Suppressor macrophage treated with lipopolysaccharide for 4 hours (primary cell): ENCODE measurements at places on chromosomes 6 and 20.

- no peak for DNase-seq
Observed at GRCh38 chr6:137911675-137912191, 44.7 kb downstream of the TNFAIP3 start.

- peak; percentile 53 for DNase-seq
Observed at GRCh38 chr6:163250116-163250515, 164.4 kb upstream of the QKI start.

GRCh38 chr6:35980991-35981645 lies 43.3 kb downstream of the SLC26A8 start:
- no peak for DNase-seq

DNA sequence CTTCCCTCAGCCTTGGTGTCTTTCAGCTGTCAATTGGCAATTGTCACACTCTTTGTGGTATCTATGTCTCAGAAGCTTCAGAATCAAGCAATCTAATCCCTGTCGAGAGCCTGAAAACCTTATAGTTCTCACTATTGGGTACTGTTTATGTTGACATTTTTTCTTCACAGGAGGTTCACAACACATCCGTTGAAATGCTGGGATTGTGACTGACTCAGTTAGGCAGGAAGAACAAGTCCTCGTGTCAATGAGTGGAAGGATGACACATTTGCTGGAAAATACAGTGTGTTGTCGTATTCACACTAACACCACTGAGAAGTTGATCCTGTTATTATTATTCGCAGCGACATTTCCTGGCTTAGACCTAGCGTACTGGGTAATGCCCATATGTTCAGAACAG lies 163.9 kb upstream of the CITED2 start:
- DNase-seq, result no peak

- no peak for DNase-seq
Observed at GRCh38 chr6:38136547-38136946, 317.0 kb downstream of the ZFAND3 start.

- DNase-seq, result peak; percentile 70
Observed at GRCh38 chr20:31833130-31833930, 12.1 kb downstream of the FOXS1 start.

DNA sequence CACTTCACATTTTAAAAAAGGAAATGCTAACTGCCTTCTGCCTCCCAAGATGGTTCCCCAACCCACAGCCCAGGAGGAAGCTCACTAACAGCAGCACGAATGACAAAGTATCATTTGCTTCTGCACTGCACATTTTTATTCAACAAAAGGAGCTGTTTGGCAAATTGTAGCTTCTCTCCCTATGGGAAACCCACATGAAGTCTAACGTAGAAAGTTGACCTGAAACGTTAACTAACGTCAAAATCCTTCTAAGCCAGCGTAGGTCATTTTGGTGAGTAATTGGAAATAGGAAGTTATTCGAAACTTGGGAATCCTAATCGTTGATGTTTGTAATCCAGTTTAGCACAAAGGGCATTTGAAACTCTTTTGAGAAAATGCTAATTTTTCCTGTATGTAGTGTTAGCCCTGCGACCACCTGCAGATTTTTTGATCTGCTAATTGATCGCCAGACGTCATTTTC lies 2.9 kb downstream of the SALL4 start:
- DNase-seq, result peak; percentile 27

DNA sequence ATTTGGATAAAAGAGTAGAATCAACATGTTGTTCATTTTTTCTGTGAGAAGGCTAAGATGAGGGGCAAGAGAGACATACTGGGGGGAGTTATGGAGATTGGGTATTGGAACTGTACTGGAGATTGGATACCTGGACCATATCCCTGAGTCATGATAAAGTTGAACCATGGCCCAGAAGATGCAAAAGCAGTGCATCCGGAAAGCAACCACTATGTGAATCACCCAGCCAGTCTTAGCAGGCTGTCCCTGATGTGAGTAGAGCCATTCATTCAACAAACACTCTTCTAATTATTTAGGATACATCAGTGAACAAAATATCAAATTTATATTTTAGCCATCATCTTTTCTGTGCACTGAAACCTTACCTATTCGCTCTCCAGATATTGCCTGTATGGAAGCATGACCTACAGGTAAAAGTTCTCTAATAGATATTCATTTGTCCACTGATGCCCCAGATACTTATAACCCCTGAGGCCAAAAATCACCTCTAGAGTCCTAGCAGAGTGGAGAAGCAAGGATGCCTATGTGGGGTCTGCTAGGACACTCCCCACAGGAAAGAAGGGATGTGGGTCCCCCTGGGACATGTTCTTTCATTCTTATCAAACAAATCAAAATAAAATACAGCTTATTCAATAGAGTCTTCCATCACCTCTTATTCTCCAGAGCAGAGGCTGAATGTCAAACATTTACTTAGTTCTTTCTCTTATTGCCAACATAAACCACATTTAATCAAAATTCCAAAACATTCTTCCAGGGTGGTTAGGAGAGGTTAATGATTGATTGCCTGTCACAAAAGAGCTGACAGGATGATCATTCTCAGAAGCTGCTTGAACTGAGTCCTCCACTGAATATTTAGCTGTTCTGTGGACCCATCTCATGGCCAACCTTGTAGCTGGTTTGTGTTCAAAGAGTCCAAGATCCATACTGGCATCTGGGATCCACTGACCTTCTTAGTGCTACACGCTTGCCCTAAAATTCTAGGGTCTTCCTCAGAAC lies 37.0 kb upstream of the PKHD1 start:
- no peak for DNase-seq

- no peak for DNase-seq
Observed at GRCh38 chr6:46690911-46691451, 3.3 kb downstream of the TDRD6 start.

GRCh38 chr6:44002067-44002592 lies 125.1 kb downstream of the MRPL14 start:
- no peak for DNase-seq

- no peak for DNase-seq
Observed at GRCh38 chr6:40804905-40805304, 217.7 kb upstream of the LRFN2 start.

- DNase-seq, result no peak
Observed at GRCh38 chr20:11431621-11432020, 486.1 kb upstream of the BTBD3 start.

DNA sequence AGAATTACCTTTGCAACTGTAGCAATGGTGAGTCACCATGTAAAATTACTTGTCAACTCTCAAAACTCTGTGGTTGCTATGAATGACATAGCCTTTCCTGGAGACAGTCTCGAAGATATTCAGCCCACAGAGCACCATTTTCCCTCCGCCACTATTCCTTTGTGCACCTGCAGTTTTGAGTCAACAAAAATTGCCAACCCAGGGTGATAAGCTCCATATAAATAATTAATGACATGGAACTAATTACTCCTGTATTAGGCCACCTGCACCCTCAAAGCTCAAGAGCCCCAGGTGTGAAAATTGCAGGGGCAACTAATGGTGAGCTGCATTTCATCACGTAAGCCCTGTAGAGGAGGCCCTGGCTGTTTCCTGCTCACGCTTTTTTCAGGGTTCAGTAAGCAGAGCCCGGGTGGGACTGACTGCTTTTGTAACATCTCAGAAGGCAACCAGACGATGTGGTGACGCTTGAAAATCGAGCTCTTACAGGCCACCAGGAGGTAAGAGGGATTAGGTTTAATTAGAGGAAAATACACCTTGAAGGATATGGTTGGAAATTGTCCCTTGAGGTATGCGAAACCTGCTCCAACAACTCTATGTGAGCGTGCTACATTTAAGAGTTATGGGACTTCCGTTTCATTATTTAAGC lies 70.8 kb downstream of the BMP2 start:
- no peak for DNase-seq

- DNase-seq, result no peak
Observed at GRCh38 chr6:47727391-47727790, 29.0 kb downstream of the ADGRF4 start.

DNA sequence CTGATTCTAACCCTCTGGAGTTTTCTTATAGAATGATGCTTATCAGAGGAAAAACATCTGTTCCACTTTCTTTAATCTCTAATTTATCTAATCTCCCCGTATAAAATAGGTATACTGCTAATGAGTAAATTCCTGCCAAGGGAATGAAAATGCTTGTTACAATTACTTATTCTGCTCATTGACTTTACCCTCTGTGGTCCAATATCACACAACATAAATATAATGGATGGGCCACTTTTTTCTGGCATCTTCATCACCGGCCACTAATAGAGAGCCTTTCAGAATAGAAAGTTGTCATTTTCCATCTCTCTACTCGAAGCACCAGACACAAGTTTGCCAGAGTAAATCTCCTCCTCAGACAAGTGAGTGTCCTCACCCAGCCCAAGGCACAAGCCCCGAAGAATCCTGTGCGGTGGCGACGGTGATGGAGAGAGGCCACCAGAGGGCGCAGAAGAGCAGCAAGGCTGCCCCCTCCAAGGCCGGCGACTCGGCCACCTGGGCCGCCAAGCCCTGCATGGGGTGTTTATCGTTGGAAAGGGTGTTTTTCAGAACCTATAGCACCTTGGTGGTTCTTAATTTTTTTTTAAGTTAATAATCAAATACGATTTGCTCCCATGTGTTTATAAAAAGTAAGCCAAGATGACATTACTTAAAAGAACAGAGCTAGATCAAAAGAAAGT lies 212.9 kb upstream of the ARID1B start:
- DNase-seq, result peak; percentile 76

DNA sequence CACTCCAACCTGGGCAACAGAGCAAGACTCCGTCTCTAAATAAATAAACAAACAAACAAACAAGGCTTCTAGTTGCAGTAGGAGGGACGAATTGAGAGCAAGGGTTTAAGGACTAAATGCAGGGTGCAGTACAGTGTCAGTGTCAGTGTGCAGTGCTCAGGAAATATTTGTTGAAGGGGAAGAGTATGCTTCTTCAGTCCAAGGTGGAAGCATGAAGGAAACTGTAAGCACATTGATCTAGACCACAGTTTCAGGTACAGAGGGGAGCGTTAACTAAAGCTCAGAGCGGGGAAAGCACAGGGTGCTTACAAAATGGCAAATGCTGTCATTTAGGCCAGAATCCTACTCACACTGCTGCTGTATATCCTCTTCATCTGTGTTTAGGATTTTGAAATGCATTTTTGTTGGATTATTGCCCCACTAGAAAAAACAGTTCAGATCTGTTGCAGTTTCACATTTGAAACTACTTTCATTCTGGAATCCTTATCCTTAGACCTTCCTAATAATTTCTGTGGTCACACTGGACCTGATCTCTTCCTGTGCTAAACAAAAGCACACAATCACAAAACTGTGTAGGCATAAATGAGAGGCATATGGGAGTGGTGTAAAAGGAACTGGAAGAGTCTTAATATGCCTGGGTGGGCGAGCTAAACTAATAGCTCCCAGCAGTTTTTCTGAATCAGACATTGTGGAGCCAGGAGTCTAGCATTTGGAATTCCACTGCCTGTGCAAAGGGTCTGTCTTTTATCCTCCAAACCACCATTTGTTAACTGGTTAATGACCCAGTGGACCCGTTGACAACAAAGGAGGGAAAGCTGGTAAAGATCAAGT lies 41.4 kb downstream of the CBFA2T2 start:
- peak; percentile 3 for DNase-seq

- DNase-seq, result no peak
Observed at GRCh38 chr20:23874747-23875146, 4.8 kb downstream of the CST5 start.

GRCh38 chr6:123895346-123895745 lies 91.7 kb downstream of the NKAIN2 start:
- DNase-seq, result no peak

DNA sequence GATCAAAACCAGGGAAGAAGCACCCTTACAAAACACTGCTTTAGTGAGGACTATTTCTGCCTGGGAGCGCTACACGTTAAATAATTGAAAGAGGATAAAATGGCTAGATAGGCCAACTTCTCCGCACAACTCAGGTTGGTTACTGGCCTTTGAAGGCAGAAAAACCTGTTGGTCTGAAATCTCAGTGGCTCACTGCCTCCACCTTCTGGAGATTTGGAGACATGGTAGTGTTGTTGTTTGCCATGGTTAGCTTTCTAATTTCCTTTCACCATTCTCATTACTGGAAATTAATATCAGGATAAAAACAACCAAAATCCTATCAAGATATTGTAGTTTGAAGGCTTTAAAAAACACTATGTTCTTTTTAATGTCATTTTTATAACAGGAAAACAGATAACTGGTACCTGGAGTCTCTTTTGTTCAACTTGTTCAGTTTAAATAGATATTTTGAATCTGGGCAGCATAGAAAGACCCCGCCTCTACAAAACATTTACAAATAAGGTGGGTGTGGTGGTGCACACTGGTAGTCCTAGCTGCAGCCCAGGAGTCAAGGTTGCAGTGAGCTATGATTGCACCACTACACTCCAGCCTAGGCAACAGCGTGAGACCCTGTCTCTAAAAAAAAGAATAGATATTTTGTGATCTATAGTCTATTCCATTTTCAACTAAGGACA lies 27.5 kb upstream of the BCLAF1 start:
- DNase-seq, result peak; percentile 68

- DNase-seq, result no peak
Observed at GRCh38 chr6:136754820-136755219, 37.5 kb downstream of the MAP3K5 start.

DNA sequence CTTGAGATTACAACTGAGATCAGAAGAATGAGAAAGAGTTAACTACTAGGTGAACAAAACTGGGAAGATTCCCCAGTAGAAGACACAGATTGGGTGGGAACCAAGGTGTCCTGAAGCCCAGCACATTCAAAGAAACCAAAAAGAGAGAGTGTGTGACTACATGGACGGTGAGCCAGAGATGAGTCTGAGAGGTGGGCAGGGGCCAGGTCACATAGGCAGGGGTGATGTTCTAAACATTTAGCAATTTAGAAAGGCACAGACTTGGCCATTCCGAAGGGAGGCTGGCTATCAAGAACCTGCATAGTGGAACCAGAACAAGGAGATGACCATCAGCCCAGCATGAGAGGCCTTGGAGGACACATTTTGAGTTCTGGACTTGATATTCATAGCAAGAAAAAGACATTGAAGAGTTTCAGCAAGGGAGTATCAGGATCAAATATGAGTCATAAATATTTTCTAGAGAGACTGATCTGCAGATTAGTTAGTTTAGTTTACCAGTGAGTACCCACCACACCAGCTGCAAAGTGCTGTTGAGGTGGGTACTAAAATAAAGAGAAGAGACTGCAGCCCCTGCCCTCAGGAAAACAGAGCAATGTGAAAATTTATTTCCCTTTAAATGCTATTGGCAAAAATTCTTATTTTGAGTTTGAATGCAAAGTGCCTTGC lies 340.5 kb upstream of the PRDM1 start:
- DNase-seq, result no peak

DNA sequence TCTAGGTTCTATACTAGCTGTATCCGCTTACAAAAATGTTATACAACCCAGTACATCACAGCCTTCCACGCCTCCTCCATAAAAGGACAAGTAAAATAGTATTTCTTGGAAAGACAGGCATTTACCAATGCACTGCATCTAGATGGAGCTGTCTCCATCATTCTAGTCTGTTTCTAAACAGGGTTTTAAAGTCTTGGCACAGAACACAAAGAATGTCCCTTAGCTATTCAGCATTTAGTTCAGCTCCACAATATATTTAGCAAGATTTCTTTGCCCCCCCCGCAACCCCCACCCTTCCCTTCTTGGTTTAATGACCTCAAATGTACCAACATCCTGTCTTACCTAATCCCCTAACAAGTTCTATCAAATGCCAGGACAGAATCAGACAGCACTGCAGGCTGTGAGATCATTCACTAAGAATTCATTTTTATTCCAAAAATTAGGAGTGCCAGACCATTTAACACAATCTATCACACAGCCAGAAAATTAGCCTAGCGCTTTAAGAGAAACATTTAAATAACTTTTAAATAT lies 198.6 kb downstream of the BACH2 start:
- DNase-seq, result peak; percentile 45
